ENCODE measurements at places on chromosomes 2 and 18.

DNA sequence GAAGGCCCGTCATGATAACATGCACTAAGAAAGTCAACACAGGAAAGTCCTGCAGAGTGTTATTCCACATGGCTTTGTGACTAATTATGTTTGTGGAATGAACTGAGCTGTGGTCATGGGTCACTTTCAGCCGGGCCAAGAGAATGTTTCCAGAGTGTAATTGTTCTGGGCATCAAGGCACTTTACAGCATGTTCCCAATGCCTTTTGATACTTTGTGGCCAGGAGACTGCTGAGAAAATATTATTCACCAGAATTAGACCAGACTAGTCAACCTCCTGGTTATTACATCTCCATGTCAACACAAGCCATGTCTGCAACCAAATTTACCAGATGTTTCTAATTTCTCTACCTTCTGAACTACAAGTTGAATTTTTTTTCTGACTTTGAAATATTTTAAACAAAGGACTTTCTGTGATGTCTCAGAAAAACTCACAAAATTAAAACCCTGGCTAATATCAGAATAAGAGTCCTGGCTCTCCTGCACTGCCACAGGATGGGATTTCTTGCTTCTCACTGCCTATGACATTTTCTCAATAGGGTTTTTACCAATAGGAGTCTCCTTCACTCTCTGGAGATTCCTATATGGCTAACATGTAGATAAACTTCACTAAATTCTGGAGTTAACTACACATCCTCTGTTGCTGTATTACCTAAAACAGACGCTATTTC lies 90.6 kb upstream of the WDR75 start:
- DNase-seq = no peak

DNA sequence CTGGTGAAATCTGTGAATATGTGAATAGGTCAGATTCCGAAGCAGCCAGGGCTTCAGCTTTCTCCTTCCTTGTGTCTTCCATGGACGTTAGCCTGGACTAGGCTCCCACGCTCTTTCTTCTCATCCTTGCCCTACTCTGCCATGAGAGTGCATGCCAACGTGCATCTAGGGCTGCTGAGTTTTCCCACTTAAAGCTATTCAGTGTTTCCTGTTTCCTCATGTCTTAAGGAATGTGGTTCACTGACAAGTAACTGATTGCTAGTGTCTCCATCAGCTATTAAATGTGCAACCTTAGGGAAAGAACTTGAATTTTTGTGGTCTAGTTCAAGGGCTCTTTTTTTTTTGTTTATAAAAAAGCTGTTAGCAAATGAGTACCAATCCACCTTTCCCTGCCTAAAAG lies 642.3 kb upstream of the LINC00305 start:
- no peak for DNase-seq

- DNase-seq = no peak
Measured at GRCh38 chr2:64225491-64225890, 81.3 kb upstream of the PELI1 start.

DNA sequence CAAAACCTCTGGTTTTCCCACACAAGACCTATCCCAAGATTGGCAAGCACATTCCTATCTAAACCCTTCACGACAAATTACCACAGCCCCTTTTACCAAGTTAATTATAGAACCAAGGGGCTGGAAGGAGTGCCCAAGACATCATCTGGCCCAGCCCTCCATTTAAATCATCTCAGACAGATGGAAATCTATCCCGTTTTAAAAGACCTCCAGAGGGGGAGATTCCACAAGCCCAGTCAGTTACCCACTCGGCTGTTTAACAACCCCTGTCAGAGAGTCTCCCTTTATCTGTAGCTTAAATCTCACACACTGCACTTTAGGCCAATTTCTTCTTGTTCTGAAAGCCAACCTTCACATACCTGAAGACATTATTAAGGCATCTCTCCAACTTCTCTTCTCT lies 179.1 kb upstream of the MEIS1 start:
- no peak for DNase-seq

DNA sequence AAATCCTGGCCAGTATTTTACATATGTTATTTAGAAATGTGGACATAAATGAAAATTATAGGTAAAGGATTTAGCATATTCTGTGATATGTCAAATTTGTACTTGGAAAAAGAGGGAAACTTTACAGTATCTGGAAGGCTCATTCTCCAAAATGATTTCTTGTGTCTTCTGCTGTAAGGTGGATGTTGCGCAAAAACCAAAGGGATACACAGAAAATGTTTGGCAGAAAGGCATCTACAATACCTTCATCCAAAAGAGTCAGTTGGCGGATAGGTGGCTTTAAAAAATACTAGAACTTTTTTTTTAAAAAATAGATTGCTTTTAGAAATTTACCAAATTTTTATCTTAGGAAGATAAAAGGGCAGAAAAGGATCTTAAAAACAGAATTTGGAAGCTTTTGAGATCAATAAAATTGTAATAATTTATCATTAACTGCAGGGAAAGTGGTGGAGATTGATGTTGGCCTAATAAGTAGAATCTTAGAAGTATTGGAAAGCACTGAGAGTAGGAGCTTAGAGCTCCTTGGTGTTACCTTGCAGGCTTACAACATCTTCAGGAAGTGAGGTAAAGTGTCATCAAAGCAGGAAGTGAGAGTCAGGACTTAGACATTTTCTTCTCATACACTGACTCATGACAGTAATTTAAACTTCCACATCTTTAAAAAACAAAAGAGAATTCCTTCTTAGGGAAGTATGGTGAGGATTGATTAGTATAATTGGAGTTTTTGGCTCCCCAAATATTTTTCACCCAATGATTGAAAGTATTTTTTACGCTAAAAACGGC lies 2.1 kb downstream of the NABP1 start:
- no peak for DNase-seq

DNA sequence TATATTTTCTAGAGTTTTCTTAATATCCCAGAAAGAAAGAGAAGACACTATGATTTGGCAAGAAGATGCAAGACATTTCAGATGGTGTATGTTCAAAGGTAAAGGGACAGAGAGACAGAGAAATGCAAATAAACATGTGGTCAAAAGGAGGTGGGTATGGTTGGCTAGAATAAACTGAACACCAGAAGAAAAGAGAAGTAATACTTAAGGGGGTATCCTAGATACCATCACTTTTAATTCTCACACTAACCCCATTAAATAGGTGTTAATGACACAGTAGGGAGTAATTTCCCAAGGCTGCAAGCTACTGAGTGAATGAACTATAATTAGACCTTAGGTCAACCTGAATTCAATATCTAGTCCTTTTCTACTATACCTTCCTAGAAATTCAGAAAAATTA lies 111.2 kb upstream of the CD226 start:
- DNase-seq = no peak

GRCh38 chr2:43752302-43752701 lies 21.5 kb upstream of the DYNC2LI1 start:
- DNase-seq = no peak

- DNase-seq = no peak
Measured at GRCh38 chr2:127343277-127343676, 44.5 kb downstream of the MAP3K2 start.

- DNase-seq = no peak
Measured at GRCh38 chr2:241770185-241770935, 6.3 kb upstream of the GAL3ST2 start.

GRCh38 chr18:12990641-12990966 lies 558 bp upstream of the CEP192 start:
- no peak for DNase-seq

- DNase-seq = no peak
Measured at GRCh38 chr2:154375579-154375931, 322.9 kb upstream of the KCNJ3 start.

DNA sequence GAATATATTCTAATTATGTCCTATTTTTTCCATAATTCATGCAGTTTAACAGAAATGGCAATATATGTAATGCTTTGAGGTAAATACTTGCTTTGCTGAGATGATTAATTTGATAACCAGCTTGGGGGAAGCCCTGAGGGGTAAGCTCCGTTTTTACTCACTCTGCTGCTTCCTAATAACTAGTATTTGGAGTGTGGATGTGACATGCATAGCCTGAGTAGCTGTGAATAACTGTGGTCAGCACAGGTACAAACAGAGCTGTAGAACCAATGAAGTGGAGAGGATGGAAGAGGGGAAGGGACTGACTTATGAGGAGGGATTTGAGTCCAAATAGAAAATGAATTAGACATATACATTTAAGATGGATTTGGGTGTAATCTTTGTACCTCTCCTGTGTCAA lies 1495.5 kb upstream of the DDX18 start:
- no peak for DNase-seq

DNA sequence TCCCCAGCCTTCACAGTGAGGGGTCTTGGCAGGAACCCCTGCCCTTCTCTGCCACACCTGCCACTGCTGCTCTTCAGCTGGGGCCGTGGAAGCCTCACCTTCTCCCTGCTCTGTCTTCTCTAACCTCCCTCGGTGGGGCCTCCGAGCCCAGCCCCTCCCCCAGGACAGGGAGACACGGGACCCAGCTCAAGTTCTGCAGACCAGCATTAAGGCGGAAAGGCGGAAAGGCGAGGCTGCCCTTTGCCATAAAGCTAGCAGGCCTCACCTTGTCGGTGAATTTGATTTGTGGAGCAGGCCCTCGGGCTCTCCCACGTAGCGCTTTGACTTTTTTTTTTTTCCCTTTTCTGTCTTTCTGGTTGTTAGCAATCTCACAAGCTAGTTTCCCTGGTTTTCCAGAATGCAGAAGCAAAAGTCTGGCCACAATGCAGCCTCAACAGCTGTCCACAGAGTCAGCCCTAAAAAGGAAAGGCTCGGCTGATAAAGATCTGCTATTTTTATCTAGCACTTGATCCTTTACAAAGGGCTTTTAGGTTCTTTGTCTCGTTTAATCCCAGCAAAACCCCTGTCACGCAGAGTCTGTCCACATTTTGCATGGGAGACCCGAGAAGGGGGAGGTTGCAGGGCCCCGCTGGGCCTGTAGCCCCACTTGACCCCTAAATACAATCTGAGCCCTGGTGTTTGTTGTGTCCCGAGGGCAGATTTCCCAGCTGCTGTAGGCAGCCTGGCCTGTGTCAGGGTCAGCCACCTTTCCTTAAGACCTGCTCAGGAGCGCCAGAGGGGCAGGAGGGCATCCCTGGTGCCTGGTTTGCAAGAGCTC lies 6.0 kb downstream of the ITM2C start:
- no peak for DNase-seq

- DNase-seq = no peak
Measured at GRCh38 chr2:134020608-134021007, 233.3 kb upstream of the MGAT5 start.

DNA sequence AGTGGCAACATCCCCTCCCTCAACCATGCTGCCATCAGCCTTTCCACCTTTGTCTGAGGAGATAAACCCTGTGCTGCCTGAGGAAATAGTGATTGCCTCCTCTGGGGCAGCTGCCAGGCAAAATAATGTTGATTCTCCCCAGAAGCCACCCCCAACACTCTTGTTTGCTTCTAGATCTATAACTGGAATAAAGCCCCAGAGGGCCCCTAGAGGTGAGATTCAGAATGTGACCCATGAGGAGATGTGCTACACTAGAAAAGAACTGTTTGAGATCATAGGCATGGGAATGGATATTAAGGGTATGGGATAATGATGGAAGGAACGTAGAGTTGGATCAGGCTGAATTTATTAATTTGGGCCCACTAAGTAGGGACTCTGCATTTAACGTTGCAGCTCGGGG lies 116.3 kb upstream of the RMP24 start:
- DNase-seq = no peak

DNA sequence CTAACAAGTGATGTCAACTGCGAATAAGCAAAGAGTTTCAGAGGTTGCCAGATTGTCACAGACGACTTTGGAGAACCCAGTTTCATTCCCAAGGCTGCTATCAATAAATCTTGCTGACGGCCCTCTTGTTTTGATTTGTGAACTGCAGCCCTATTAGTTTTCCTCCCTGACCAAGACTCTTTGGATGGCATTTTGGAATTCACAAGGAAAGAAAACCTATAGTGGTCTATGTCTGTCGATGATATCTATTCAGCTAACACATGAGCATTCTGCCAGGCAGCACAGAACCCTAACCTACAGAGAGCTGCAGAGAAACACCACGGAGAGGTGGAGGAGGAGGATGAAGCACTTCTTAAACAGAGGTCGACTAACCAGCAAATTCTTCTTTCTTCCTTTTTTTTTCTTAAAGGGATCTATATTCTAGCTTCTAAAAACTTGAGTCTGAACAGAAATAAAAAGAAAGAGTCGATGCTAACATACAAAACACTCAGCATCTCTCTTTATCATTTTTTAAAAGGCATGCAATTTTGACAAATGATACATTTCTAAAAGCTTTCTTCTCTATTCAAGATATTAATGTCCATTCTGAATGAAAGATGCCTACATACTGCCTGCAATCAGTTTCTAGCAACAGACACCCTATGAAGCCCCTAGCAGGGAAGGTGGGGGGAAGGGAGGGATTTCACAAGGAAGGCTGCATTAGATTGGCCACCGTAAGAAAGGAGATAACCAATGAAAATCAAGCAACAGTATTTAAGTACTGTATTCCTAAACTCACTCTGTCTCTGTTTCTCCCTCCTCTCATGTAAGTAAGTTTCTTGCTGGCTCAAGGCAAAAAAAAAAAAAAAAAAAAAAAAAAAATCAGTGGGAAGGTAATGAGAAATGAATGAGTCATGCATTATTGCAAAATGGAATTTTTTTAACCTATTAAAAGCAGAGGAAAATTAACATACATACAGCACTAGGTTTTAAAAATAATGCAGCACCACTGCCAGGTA lies 83.0 kb upstream of the CHRNA1 start:
- no peak for DNase-seq

GRCh38 chr2:43906448-43907109 lies 67.8 kb downstream of the ABCG8 start:
- no peak for DNase-seq

DNA sequence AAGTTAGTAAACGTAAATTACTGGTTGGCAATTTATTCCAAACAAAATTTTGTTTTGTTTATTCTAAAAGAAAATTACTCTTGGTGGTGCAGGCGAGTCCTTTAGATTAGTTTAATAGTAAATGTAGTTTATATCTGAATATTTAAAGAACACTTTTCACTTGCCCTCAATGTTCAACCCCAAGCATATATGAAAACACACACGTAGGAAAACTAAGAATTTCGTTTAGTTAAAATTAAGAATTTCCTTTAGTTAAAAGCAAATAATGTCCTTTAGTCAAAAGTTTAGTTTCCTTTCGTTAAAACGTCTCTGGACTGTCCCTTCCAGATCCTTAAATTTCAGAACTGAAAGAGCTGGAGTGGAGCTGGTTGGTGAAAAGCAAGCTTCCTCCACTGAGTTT lies 19.1 kb upstream of the CYTIP start:
- DNase-seq = no peak

DNA sequence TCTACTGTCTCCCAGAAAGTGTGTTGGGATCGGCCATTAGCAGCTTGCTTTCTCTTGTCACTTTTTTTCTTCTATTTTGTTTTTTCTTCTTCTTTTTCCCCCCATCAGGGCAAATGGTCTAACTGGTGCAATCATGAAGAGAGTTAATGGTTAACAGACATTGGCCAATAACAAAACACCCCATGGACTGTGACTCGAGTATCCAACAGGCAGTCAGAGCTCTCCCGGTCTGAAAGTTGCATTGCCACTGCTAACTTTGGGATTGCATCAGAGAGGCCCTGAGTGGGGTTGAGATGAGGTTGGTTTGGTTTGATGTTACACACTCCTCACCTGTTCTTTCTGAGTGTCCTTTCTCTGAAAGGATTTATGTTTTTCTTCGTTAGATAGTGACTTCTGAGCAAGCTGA lies 12.9 kb upstream of the SNORC start:
- no peak for DNase-seq

- no peak for DNase-seq
Measured at GRCh38 chr2:8478471-8478793, 203.4 kb upstream of the ID2 start.
